ENCODE measurements at places on chromosomes 1 and 21.
A peak's percentile ranks its signal among the peaks of the same experiment; 100 is the strongest.

DNA sequence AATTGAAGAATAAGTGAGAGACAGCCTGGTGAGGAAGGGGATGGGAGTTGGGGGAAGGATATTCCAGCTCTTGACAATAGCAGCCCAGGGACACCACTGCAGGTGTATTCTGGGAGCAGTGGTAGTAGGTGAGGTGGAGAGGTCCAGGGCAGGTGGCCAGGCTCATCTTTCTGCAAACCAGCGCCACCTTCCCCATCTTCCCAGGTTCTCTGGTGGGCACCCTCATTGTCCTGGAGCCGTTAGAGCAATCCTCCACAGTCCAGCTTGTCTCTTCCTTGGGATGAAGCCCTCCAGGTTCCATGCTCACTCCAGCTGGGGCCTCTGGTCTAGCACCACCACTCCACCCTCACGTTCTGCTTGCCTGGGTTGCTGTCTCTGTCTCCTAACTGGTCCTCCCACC, 97.0 kb downstream of the IER5 start:
- DNase-seq = no peak

DNA sequence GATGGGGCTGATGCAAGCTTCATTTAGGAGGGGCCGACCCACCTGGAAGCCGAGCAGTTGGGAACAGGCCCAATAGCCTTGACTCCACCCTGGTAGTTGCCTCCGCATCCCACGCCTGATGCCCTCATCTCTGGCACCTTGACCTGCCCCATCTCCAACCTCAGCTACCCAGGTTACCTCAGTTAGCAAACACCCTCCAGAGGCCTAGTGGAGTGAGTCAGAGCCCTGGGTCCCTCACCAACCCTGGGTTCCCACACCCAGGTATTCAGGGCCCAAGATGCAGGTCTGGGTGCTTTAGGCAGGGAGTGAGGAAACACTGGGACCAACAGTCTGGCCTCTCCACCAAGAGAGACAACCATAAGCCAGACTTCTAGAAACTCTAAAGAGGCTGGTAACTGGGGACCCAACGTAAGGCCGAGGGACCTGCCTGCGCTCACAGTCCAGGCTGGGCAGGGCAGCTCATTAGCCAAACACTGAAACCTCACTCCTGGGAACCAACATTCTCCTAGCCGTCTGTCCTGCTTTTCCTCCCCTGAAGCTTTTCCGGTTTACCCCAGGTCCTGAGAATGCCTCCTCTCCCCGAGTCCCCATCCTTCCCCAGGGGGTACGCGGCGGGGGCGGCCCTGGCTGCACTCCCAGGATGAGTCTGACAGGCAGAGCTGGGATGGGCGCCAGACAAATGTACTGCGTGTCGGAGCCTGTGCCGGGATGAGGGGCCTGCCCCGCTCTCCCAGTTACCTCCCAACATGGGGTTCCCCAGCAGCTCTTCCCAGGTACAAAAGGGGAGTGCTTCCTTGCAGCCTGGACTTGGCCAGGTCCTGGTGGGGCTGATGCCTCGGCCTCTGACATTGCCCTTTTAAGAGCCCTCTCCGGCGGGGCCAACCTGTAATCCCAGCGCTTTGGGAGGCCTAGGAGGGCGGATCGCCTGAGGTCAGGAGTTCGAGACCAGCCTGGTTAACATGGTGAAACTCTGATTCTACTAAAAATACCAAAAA, 8.9 kb upstream of the CELSR2 start:
- no peak for DNase-seq

GRCh38 chr21:35226328-35226727, 177.2 kb upstream of the RUNX1 start:
- DNase-seq = no peak

GRCh38 chr1:230000493-230001184, 66.4 kb upstream of the GALNT2 start:
- no peak for DNase-seq

- peak; percentile 21 for DNase-seq
Measured at GRCh38 chr1:12616709-12617373, 1.2 kb downstream of the DHRS3 start.

- no peak for DNase-seq
Measured at GRCh38 chr1:25245809-25246599, 1.2 kb downstream of the RSRP1 start.

DNA sequence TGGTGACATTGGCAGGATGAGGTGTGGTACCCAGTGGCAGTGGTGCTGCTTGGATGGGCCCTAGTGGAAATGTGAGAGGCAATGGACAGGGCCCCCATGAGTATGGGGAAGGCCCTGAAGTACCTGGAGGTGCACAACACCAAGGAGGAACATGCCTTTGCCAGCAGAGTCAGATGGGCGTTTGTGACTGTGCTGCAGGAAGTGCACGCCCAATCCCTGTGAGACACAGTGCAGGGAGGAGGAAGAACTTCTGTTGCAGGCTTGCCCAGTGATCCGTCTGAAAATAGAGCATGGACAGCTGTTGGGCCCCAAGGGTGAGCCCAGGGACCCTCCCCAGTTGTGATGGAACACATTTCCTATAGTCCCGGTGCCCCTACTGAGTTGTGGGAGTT, 42.7 kb downstream of the GJA5 start:
- no peak for DNase-seq

DNA sequence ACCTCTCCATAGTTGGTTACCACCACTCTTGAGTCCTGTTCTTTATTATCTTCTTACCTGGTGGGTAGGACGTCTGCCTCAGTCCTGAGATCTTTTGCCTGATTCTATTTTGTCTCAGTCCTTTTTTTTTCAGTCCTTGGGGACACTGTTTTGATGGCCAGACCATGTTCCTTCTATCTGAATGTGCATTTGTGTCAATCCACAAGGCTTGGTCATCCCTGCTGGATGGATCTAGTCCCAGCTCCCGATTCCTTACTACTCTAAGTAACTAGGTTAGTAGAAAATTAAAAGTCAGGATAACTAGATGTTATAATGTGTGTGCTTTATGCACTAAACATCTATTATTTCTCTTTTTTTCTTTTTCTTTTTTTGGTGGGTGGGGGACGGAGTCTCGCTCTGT, 28.1 kb upstream of the AK4 start:
- no peak for DNase-seq

DNA sequence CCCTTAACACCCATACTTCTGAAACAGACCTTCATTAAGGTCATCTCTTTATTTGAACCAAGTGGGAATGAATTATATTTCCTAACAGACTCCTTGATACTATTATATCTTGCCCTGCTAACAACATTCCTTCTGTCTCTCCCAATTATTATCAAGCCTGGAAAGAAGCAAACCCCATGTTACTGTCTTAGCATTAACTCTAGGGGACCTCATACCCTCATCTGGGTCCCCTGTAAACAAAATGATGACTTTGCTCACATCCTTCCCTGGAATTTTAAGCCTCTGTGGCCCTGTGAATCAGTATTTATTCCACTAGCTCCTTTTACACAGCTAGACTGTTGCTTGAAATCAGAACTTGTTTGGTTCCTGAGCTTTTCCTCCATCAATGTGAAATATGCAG, 38.3 kb upstream of the BCL10 start:
- no peak for DNase-seq

- DNase-seq = no peak
Measured at GRCh38 chr1:83735526-83735925, 263.4 kb downstream of the TTLL7 start.

- DNase-seq = no peak
Measured at GRCh38 chr1:20389571-20389970, 96.4 kb downstream of the CAMK2N1 start.

DNA sequence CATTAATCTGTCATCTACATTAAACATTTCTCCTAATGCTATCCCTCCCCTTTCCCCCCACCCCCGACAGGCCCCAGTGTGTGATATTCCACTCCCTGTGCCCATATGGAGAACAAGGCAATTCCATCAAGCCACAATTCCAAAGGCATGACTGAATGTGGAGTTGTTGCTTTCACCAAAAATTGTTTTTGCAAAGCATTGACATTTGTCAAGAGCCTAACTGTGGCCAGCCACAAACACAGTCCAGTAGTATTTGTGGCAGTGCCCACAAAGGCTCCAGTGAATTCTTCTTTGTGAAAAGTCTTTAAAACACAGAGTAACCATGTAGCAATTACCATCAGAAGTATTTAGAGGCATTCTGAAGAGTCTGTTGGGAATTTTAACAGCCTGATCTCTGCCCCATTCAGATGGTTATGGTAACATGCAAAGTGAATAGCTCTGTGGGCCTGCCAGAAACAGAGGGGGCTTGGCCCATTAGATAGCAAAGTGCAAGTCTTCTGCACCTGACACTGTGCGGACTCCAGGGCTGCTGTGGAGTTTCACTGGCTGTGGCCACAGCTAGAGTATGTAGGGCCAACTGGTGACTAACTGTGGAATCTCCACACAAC, 11.6 kb upstream of the LRRC53 start:
- no peak for DNase-seq

DNA sequence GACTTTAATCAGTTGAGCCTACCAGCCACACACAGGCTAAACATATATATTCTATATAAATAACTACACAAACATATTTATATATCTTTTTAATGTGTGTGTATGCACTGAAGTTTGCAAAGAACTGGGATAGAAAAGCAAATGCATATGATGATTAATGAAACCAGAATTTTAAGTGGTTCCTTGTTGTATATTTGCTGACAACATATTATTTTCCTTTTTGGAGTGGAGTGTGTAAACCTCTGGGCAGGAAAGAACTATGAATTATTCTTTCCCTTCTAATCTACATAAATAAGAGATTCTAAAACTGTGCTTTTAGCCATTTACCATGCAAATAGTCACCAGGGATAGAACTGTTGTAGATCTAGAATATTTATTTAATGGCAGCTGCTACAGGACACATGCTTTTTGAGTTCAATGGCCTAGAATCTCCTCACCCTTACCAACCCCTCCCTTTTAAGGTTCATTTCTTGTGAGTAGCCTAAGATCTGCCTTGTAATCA, 187.6 kb downstream of the BACH1 start:
- DNase-seq = no peak

DNA sequence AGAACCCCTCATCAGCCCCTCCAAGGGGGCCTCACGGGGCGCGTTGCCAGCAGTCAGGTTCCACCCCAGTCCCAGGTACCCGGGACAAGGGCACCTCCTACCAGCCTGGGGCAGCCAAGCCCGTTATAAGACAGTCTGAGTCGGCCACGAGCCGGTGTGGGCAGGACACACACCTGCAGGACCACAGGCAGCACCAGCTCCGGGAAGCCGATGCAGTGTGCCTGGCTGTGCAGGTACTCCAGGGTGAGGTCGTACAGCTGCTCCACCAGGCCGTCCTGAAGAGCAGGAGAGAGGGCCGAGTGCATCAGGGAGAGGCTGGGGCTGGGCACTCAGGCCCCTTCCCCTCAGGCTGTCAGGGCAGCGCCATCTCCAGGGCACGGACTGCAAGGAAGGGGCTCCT, 11.1 kb downstream of the NOC2L start:
- DNase-seq = no peak

- no peak for DNase-seq
Measured at GRCh38 chr1:246769306-246769705, 45.1 kb downstream of the SCCPDH start.

DNA sequence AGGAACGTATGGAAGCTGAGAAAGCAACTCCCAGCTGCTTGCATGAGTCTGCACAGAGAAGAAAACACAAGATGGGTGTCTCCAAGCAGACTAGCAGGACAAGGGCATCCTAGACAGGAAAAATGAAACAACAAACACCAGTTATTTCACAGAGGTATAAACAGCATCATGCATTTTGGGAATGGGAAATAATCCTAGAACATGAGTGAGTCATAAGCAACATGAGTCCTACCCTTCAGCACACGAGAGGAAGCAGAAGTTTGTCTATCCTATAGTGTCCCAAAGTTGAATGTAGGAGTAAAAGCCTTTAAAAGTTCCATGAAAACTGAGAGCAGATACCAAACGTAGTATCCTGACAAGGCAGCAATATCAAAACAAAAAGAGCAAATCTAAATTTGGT, 11.3 kb upstream of the FRRS1 start:
- no peak for DNase-seq

DNA sequence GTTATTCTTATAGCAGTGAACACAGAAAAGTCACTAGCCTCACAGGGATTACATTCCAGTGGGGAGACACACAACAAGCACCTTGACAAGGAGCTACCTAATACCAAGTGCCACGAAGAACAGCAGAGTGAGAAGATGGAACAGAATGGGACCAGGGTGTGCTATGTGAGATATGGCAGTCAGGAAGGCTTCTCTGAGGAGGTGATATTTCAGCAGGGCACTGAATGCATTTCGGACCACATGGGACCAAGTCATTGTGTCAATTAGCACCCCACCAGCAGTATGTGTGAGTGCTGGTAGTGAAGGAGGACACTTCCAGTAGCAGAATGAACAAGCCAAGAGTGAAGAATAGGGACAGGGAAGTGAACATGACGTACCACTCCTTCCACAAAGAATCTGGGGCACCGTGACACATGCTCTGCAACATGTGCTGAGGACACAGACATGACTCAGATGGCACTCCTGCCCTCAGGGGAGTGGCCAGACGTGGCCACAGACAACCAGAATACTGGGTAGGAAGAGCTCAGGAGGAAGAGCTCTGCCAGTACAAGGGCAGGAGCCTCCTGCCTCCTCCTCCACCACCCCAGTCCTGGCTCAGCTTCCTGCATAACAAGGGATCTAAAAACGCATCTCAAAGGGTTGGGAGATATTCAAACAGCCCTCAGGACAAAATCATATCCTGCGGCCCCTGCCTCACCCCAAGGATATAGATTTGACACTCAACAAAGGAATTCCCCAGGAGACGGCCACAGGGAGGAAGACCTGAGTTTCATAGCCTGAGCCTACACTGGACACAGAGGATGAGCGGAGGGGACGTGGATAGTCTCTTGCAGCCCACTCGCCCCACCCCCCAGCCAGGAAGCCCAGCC, 102.5 kb downstream of the TRABD2B start:
- no peak for DNase-seq
